Hepatocyte (in vitro differentiated cells): ENCODE measurements at places on chromosomes 3 and 15. TPM values are rescaled to one million over a fixed set of nuclear protein-coding genes. Genes with fewer than 3 reads are reported as not detected.

The IL17RD gene
- 6.2 and 6.7 TPM in 2 replicates for total RNA-seq

The SNTN gene
- not detected in 2 replicates for total RNA-seq

The TGM5 gene
- not detected in 2 replicates for total RNA-seq

The CLDN11 gene
- 21.9 and 29.5 TPM in 2 replicates for total RNA-seq

The C2CD4A gene
- 0.12 and 0.13 TPM in 2 replicates for total RNA-seq

The NR2E3 gene
- total RNA-seq = 0.12 TPM in 1 of 2 replicates, not detected in the other

The HEXA gene
- 175 and 180 TPM in 2 replicates for total RNA-seq
